ENCODE measurements at places on chromosomes 6 and 20.

DNA sequence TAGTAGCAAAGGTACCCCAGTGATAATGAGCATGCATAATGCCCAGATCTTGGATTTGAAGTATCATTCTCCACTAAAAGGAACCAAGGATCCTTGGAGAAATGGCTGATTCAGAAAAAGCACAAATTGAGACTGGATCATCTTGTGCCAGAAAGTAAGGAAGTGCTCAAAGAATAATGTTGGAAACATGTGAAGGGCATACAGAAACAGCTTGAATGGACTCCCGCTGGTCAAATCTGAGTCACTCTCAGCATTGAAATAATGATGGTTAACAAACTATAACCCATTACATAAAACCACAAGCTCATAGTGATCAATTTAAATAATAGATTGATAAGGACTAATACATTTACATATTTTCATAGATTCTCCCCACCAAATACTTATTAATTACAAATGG, 3.6 kb upstream of the OSTM1 start:
- H3K27me3 ChIP-seq, result peaks cover 32% of the 10 kb centered on the region
- peaks cover 2% of the 10 kb centered on the region for H3K36me3 ChIP-seq
- H3K4me3 ChIP-seq, result no peak overlapping the region
- H3K4me1 ChIP-seq, result peaks cover 9% of the 10 kb centered on the region

DNA sequence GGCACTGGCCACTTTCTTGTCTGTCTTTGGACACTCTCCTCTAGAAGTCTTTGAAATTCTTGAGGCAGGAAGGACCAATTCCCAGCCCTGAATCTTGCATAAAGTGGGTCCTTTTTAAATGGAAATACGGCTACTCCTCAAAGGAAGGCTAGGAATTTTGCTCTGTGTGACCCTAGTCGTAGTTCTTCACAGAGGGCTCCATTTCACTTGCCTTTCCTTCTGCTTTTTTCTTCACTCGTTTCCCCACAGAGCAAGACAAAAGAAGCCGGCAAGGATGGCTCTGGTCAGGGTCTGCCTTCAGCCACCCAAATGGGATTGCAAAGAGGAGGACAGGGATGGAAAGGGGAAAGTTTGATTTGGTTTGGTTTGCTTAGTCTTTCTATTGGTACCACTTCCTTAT, 25.8 kb downstream of the HLA-E start:
- H3K27me3 ChIP-seq, result no peaks in the 10 kb centered on the region
- H3K4me3 ChIP-seq, result peak overlapping the region; percentile 81
- H3K36me3 ChIP-seq, result peaks cover 11% of the 10 kb centered on the region
- no peak for DNase-seq

DNA sequence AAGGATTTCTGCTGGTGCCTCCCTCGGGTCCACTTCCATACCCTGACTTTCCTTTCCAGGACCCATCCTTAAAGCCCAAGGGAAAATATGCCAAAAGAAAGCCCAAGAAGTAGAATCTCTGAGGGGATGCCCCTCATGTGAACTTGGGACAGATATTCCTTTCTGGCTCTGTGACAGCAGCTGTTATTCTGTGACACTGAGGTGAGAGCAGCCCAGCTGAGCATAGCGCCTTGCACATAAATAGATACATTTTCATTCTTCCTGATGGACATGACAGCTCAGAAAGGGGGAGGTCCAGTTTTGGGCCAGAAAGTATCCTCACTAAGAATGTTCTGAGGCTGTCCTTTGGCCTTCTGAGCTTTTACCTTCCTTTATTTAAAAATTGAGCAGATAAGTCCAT, 353.2 kb downstream of the SAMD5 start:
- DNase-seq, result no peak
- no peaks in the 10 kb centered on the region for H3K27me3 ChIP-seq
- no peak overlapping the region for H3K4me3 ChIP-seq
- H3K36me3 ChIP-seq, result no peaks in the 10 kb centered on the region

DNA sequence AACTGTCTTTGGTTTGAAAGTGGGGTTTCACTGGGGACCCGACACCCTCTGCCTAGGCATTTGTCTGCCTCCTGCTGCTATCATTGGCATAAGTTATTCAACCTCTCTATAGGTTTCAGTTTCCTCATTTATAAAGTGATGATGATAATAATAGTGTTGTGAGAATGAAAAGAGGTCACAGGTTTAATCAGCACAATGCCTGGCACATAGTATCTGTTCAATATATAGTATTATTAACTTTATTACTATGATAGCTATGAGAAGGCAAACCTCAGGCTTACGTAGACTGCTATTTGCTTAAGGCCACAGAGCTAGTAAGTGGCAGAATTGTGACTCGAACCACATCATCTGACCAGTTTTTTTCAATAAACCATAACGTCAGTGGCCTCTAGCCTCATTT, 256.8 kb downstream of the CDKAL1 start:
- H3K4me3 ChIP-seq, result no peak overlapping the region
- H3K4me1 ChIP-seq, result no peaks in the 10 kb centered on the region
- H3K27me3 ChIP-seq, result no peaks in the 10 kb centered on the region
- no peak for DNase-seq
- H3K27ac ChIP-seq, result no peak overlapping the region

DNA sequence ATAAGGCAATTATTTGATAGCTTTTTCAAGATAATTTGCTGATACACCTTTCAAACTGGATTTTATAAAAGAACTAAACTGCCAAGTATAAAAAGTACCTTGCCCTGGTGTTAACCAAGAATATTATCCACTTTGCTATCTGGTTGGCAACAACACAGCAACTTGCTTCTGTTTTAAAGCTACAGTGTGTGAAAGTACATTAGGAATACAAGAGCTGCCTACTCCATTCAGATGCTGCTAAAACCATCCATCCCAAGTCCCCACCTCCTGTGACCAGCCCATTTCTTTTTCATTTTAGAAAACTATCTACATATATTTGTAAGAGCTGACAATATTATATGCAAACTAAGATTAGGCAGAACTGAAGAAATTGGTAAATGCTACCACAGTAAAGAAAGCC, 12.8 kb downstream of the CLDN20 start:
- H3K36me3 ChIP-seq, result peaks cover 17% of the 10 kb centered on the region
- peaks cover 13% of the 10 kb centered on the region for H3K4me1 ChIP-seq
- H3K27ac ChIP-seq, result no peak overlapping the region
- no peak for DNase-seq

GRCh38 chr20:46341074-46342009, 33.0 kb upstream of the CDH22 start:
- no peaks in the 10 kb centered on the region for H3K36me3 ChIP-seq
- peaks cover 12% of the 10 kb centered on the region for H3K27me3 ChIP-seq
- no peak overlapping the region for H3K27ac ChIP-seq

GRCh38 chr6:150443621-150444020, 74.8 kb downstream of the IYD start:
- no peak for DNase-seq
- H3K4me3 ChIP-seq, result no peak overlapping the region
- H3K27ac ChIP-seq, result no peak overlapping the region

DNA sequence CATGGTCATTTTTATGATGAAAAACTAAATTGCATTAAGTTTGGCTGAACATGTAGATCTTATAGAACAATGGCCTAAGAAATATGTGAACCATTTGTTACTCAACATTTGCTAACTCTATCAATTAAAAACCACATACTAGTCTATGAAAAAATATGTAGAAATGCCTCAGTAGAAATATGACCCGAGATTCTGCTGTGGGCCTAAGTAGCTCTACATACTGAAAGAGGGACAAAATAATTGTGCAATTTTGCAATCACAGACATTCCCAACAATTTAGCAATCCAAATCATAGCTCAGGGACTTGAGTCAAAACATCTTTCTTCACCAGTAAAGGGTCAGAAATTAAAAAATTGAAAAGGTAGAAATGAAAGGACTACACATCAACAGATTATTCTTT, 619.0 kb downstream of the FRK start:
- DNase-seq, result no peak
- H3K4me1 ChIP-seq, result no peaks in the 10 kb centered on the region
- no peaks in the 10 kb centered on the region for H3K27me3 ChIP-seq
- H3K4me3 ChIP-seq, result no peak overlapping the region

- peak overlapping the region; percentile 57 for H3K4me3 ChIP-seq
- DNase-seq, result peak; percentile 60
- peaks cover 9% of the 10 kb centered on the region for H3K36me3 ChIP-seq
- H3K27ac ChIP-seq, result peak overlapping the region; percentile 93
- H3K27me3 ChIP-seq, result no peaks in the 10 kb centered on the region
- H3K4me1 ChIP-seq, result peaks cover 77% of the 10 kb centered on the region
Measured at GRCh38 chr6:135087803-135088202, 33.2 kb upstream of the HBS1L start.

- peaks cover 3% of the 10 kb centered on the region for H3K27me3 ChIP-seq
- no peak within 1 kb of the TSS for H3K4me3 ChIP-seq
Measured at GRCh38 chr6:132797951-132798868, at the start of gene SLC18B1. SLC18B1 (minus strand) TSS chr6:132798637; CDS start chr6:132798456, 181 bp downstream.

DNA sequence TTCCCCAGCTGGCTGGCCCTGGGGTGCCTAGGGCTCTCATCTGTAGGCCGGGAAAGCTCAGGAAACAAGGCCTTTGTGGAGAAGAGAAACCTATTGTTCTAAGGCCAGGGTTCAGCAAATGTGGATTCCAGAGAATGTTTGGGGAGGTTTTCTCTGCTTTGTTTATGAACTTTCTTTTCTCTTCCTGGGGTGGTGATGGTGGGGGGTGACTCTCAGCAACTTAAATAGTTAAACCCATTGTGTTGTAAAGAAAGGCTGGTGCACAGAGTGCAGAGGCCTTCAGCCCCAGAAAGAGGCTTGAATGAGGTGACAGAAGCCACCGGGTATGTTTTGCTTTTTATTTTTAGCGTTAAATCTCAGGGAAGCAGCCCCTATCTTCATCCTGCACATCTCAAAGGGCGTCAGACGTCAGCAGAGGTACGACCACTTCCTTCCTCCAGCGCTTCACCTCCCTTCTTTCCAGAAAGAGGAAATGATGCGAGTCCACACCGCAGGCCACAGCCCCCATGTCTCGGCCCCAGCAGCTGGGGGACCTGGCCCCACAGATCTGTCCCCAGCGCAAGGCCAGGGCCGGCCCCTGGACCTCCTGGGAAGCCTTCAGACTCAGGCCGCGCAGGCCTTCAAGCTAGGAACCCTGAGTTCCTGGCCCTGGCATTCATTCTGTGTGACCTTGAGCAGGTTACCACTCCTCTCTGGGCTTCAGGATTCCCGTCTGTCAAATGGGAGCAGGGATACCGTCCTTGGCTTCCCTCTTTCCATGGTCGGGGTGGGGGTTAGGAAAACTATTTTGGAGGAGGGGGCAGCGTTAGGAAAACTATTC, 605 bp upstream of the PPP1R16B start:
- H3K4me1 ChIP-seq, result peaks cover 58% of the 10 kb centered on the region
- H3K27ac ChIP-seq, result peak overlapping the region; percentile 96
- peak overlapping the region; percentile 88 for H3K4me3 ChIP-seq
- DNase-seq, result peak; percentile 77

DNA sequence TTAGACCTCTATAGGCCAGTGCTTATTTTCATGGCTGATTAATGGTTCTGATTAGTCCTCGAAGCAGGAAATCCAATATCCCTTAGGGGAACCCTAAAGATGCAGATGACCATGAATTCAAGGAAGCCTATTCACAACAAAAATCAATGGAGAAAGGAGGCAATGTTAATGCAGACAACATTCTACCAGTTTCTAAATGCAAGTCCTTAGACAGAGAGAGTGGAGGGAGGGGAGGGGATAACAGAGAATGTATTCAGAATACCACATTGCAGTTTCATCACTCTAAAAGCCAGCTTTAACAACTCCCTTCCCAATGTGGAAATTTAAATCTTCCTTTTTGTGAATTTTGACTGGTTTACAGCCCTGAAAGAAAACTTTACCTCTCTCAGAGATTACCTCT, 87.1 kb upstream of the POU3F2 start:
- H3K4me1 ChIP-seq, result no peaks in the 10 kb centered on the region
- H3K36me3 ChIP-seq, result no peaks in the 10 kb centered on the region
- no peak overlapping the region for H3K4me3 ChIP-seq

GRCh38 chr20:36317675-36318074, 11.5 kb downstream of the DLGAP4 start:
- H3K4me3 ChIP-seq, result no peak overlapping the region
- H3K27ac ChIP-seq, result no peak overlapping the region
- H3K36me3 ChIP-seq, result no peaks in the 10 kb centered on the region
- DNase-seq, result no peak

GRCh38 chr20:44723798-44724362, 8.7 kb downstream of the CCN5 start:
- H3K4me3 ChIP-seq, result no peak overlapping the region
- H3K4me1 ChIP-seq, result peaks cover 5% of the 10 kb centered on the region
- DNase-seq, result no peak
- no peaks in the 10 kb centered on the region for H3K27me3 ChIP-seq
- no peaks in the 10 kb centered on the region for H3K36me3 ChIP-seq

- H3K4me3 ChIP-seq, result no peak overlapping the region
- peaks cover 8% of the 10 kb centered on the region for H3K36me3 ChIP-seq
- peaks cover 6% of the 10 kb centered on the region for H3K27me3 ChIP-seq
Measured at GRCh38 chr6:144302701-144303372, 17.7 kb downstream of the UTRN start.

DNA sequence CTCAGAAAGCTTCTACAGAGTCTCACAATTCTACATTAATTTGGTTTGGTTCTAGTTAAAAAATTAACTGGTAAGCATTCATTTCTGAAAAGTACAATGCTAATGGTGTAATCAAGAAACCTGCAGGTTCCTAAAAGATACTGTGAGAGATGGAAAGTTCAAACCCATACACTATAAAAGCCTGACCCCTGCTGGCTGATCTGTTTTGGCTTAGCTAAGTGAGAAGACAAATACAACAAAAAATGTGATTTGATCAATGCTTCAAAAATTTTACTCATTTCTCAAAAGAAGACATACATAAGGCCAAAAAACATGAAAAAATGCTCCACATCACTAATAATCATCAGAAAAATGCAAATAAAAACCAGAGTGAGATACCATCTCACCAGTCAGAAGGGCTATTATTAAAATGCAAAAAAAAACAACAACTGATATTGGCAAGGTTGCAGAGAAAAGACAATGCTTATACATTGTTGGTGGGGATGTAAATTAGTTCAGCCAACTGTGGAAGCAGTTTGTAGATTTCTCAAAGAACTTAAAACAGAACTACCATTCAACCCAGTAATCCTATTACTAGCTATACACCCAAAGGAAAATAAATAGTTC, 102.8 kb downstream of the MOXD1 start:
- H3K4me1 ChIP-seq, result no peaks in the 10 kb centered on the region
- no peak overlapping the region for H3K4me3 ChIP-seq
- no peak for DNase-seq
- peaks cover 26% of the 10 kb centered on the region for H3K27me3 ChIP-seq
- no peak overlapping the region for H3K27ac ChIP-seq

- peaks cover 53% of the 10 kb centered on the region for H3K4me1 ChIP-seq
- no peak for DNase-seq
- H3K27ac ChIP-seq, result peak overlapping the region; percentile 74
- H3K4me3 ChIP-seq, result no peak overlapping the region
Measured at GRCh38 chr20:45337367-45338120, 10.7 kb downstream of the SDC4 start.

GRCh38 chr6:6074190-6074589, 67.5 kb upstream of the NRN1 start:
- H3K4me1 ChIP-seq, result no peaks in the 10 kb centered on the region
- H3K4me3 ChIP-seq, result no peak overlapping the region
- peaks cover 17% of the 10 kb centered on the region for H3K27me3 ChIP-seq
- no peaks in the 10 kb centered on the region for H3K36me3 ChIP-seq

DNA sequence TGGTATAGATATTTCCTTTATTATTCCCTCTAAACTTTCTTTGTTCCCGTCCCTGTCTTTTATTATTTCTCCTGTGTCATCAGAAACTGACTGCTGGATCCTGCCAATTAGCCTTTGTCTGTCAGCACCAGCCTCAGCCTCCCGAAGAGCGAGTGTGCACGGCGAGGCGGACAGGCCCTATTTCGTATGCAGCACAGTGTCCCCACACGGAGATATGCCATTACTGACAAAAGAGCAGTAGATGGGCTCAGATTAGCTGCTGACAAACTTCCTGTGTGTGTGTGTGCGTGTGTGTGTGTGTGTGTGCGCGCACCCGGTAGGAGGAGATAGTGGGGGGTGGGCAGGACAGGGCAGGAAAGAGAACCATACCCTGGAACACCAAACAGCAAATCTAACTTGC, 99.5 kb upstream of the ZFP64 start:
- DNase-seq, result no peak
- peaks cover 7% of the 10 kb centered on the region for H3K27me3 ChIP-seq
- no peak overlapping the region for H3K27ac ChIP-seq
- H3K4me1 ChIP-seq, result no peaks in the 10 kb centered on the region
